Calu3 (cell line): ENCODE measurements at places on chromosomes 5 and 9. TPM values are rescaled to one million over a fixed set of nuclear protein-coding genes. Genes with fewer than 3 reads are reported as not detected.

DNA sequence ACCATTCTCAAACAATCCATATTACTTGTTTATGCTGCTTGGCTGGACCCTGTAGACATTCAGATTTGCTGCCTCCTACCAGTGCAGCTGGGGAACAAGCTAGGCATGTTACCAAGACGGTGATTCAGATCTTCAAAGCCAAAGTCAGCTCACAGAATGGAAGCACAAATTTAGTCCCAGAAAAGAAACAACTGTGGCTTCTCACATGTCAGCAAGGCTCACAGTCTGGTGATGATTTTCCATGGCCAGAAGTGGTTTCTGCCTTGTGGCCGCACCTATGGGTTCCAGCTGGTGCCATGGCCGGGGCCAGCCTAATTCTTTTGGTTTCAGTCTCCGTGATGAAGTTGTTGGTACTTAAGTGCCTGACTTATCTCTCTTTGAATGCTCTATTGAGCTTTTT, 182.2 kb downstream of the TMC1 start:
- no peak overlapping the region for H3K4me3 ChIP-seq
- no peaks in the 10 kb centered on the region for H3K4me1 ChIP-seq
- H3K36me3 ChIP-seq: no peaks in the 10 kb centered on the region
- no peak for DNase-seq

DNA sequence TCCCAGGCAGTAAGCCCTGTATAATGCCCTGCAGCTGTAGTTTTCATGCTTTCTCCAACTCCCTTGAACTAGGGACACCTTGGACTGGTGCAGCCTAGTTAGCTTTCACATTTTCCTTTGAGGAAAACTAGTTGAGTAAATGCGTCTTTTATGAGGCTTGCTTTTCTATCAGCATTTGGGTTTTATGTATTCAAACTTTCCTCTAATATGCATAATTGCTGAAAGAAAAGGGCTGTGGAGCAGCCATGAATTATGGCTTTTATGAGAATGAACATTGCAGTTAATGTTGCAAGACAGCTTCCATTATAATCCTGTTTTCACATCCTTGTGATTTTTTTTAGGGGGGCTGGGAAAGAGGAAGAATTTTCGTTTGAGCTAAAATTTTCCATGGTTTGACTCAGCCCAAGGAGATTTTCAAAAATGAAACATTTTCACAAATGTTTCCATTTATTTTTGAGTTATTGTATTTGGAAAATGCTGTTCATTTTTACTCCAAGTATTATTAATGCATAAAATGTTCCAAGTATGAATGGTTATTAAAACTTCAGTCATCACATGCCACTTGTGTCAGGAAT, 57.9 kb upstream of the PPP3R2 start:
- H3K4me1 ChIP-seq: no peaks in the 10 kb centered on the region
- H3K27ac ChIP-seq: no peak overlapping the region
- no peaks in the 10 kb centered on the region for H3K36me3 ChIP-seq
- H3K4me3 ChIP-seq: no peak overlapping the region
- no peak for DNase-seq

DNA sequence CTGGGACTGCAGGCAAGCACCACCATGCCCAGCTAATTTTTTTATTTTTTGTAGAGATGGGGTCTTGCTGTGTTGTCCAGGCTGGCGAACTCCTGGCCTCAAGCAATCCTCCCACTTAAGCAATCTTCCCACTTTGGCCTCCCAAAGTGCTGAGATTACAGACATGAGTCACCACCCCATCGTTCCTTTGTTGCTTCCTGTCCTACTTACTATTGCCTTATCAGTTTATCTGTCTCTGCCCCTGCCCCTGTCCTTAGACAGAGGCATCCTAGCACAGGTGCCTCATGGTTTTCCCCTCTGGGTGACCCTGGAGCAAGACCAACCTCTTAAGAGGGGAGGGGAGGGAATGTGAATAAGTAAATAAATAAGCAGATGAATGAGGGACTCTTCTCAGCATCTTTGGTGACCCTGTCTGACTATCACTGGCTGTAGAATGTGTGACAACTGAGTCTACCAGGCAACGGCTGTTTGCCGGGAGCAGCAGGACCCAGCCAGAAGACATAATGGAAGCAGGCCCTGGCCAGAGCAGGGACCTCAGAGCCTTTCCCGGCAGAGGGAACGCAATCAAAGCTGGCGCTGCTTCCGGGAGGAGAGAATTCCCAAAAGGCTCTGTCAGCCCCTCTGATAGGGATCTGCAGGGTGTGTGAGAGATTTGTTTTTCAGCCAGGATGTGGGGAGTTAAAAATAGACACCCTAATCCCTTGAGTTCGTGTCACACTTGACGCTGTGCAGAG, 43.8 kb upstream of the DAB2IP start:
- H3K4me3 ChIP-seq: no peak overlapping the region
- H3K4me1 ChIP-seq: peaks cover 24% of the 10 kb centered on the region
- no peak for DNase-seq

Gene FCN2
- total RNA-seq: not detected in 2 replicates

Gene ECPAS
- 47.8 and 57.8 TPM in 2 replicates for total RNA-seq
